ENCODE measurements at places on chromosomes 3 and 15.

GRCh38 chr3:53231532-53232511 lies 24.0 kb downstream of the TKT start:
- DNase-seq = no peak

- no peak for DNase-seq
Observed at GRCh38 chr3:2024713-2025112, 74.0 kb upstream of the CNTN4 start.

- DNase-seq = no peak
Observed at GRCh38 chr3:18282507-18282906, 142.6 kb downstream of the SATB1 start.

DNA sequence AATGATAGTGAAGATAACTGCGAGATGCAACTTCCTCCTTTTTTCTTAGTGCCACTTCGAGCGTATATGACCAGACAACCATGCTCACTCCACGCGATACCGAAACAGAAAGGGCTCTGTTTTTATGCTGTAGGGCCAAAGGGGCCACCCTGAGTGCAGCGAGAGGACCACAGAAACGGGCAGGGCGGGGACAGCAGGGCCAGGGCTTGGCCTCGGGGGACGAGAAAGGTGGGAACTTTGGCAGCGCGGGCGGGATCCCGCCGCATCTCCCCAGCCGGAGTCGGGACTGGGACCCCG lies 483 bp downstream of the VPS13C start:
- no peak for DNase-seq

DNA sequence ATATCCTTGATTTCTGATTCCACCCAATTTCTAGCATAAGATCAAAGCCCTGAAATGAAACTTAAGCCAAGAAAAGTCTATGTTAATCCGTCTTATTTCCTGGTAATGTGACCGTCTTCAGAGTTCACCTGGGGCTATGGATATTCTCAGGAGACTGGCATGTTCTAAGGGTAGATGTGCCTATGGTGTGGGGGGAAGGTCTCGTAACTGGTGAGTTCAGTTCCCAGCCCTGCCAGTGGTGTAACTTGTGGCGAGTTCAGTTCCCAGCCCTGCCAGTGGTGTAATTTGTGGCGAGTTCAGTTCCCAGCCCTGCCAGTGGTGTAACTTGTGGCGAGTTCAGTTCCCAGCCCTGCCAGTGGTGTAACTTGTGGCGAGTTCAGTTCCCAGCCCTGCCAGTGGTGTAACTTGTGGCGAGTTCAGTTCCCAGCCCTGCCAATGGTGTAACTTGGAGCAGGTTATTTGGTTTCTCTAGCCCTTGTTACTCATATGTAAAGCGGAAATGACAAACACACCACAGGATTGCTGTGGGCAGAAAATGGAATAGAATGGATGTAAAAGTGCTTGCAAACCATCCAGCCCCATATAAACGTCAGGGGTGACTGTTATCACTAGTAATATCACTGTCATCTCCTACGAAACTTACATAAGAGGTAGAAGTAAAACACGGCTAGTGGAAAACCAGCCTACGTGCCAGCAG lies 30.4 kb downstream of the SLC51A start:
- DNase-seq = no peak

- DNase-seq = no peak
Observed at GRCh38 chr3:167785790-167786189, 50.3 kb downstream of the SERPINI1 start.

GRCh38 chr15:68730976-68731897 lies 89.5 kb downstream of the ANP32A start:
- DNase-seq = no peak

- DNase-seq = no peak
Observed at GRCh38 chr15:40756938-40757337, 1.9 kb upstream of the RMDN3 start.

GRCh38 chr3:37737134-37737533 lies 124.5 kb upstream of the CTDSPL start:
- DNase-seq = no peak

DNA sequence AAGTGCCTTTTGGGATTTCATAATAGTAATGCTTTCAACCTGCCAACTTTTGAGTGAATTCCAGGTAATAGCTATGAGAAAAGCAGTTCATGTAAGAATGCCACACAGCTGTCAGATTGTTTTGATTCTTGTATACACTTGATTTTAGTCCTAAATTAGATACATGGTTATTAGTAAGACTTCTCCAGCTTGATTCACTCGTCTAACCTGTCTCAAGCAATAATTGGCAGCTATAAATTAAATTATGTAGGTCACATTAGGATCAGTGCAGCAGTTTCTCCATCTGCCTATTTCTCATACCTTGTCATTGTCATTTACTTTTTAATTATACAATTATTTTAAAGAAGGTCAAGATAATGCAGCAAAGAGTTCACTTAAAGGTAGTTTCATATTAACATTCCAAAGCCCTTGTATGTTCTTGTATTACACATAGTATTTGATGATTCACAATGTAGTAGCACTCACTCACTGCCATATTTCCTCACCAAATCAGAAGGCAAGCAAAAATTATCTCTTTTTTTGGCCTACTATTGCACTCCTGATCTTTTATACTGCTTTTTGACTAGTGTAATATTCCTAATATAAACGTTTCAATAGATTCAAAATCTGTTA lies 10.9 kb upstream of the CRYBG3 start:
- no peak for DNase-seq

DNA sequence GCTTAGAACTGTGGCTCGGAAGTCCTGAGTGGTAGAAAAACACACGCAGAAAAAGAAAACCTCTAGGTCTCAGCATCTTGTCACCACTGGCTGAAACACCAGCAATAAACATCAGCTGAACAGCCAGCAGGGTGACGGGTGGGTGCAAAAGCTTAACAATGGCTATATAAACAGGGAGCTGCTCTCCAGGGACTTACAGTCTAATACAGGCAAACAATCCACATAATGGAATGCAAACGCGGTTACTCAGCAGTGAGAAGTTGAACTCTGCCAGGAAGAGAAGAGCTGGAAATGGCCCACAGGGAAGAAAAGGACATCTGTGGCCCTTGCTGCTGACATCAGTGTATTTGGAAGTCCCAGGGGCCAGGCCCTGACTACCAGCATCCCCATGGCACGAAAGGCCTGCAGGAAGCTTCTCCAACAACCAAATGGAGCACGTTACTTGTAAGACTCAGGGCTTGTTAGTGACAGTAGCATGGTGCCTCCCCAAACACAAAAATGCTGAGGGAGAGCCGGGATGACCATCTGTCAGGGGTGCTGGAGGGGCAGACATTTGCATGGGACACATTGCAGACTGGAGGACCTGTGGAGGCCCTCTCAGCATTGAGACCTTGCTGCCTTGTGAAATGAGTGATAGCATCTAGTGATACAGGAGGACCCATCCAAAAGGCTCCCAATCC lies 3.0 kb downstream of the HEG1 start:
- DNase-seq = no peak

DNA sequence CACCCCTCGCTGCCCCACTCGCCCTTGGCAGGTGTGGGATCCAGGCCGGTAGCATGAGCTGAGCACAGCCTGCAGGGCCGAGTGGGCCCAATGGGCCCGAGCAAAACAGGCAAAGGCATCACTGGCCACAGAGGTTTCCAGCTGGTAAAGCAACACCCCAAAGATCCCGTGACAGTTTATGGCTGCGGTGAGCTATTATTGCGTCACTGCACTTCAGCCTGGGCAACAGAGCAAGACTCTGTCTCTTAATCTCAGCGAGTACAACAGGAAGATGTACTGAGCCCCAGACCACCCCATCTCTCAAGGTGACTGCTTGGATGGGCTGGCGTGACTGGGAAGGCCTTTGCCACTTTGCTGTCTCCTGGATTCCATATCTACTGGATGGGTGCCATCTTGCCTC lies 4.3 kb downstream of the JMJD7 start:
- DNase-seq = no peak

Measured in activated CD8-positive, alpha-beta memory T cell treated with anti-CD3 and anti-CD28 coated beads for 1 hour (primary cell).